Esophagus muscularis mucosa (tissue), 4 donors: ENCODE measurements at places on chromosomes 12 and 14. TPM values are rescaled to one million over a fixed set of nuclear protein-coding genes. Genes with fewer than 3 reads are reported as not detected.

- DNase-seq = no peak
These were observed 279.6 kb upstream of the TMEM132C start for GRCh38 chr12:127987199-127987901.

GRCh38 chr12:103470664-103471063 is 25.1 kb downstream of the C12orf42 start:
- DNase-seq = no peak

GRCh38 chr14:65006261-65006721 is 19.6 kb downstream of the FNTB start:
- no peak for DNase-seq

GRCh38 chr14:66070542-66071319 is 415.4 kb upstream of the CCDC196 start:
- no peak for DNase-seq

DNA sequence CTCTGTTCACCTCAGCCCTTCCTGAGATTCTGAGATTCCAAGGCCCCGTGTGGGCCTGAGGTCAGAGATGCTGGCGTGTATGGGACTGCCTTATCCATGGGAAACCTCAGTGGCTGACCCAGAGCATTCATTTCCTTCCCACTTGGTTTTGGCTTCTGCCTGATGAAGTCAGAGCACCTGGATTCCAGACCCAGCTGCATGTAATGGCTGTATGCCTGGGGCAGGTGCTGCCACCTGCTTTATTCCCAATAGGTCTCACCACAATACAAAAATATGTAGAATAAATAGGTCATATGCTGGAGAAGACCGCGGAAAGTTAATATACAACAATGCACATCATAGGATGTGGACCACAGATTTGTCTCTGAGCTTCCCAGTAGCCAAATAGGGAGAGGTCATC is 25.6 kb downstream of the FIGNL2 start:
- no peak for DNase-seq

GRCh38 chr12:24780697-24781368 is 168.1 kb downstream of the BCAT1 start:
- no peak for DNase-seq

DNA sequence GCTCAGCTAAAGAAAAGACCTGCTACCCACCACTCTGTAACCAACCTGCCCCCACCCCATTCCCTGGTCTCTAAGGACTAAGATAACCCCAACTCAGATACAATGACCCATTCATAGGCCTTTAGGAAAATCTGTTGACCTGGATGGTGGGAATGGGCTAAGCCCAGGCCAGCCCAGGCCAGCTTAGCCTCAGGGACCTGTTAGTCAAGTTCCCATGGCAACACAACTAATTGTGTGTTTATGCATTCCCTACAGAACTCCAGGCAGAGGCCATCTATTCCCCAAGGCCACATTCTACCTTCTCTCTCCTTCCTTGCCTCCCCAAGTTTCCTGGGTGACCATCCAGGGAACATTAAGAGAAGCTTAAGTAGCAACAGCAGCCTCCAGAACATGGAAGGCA is 16.1 kb upstream of the KRT8 start:
- no peak for DNase-seq

- no peak for DNase-seq
These were observed 91.6 kb downstream of the HELB start for GRCh38 chr12:66393890-66394289.

- no peak for DNase-seq
These were observed 177.0 kb upstream of the VASH1 start for GRCh38 chr14:76584271-76584702.

DNA sequence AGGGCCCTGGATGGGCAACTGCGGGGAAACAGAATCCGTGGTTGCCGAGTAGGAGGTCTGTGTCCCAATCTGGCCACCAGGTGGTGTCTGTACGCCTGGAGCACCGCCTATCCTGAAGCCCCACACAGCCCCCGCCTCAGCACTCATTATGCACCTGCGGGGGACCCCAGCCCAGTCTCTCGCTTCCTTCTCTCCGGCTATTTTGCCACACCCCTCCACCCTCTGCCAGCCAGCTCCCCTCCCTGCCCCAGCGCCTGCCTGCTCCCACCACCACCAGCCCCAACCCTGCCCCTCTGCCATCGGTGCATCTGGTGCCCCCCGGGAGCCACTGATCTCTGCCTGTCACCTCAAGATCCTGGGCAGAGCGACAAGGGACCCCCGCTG is 2.2 kb upstream of the NXPH4 start:
- no peak for DNase-seq

DNA sequence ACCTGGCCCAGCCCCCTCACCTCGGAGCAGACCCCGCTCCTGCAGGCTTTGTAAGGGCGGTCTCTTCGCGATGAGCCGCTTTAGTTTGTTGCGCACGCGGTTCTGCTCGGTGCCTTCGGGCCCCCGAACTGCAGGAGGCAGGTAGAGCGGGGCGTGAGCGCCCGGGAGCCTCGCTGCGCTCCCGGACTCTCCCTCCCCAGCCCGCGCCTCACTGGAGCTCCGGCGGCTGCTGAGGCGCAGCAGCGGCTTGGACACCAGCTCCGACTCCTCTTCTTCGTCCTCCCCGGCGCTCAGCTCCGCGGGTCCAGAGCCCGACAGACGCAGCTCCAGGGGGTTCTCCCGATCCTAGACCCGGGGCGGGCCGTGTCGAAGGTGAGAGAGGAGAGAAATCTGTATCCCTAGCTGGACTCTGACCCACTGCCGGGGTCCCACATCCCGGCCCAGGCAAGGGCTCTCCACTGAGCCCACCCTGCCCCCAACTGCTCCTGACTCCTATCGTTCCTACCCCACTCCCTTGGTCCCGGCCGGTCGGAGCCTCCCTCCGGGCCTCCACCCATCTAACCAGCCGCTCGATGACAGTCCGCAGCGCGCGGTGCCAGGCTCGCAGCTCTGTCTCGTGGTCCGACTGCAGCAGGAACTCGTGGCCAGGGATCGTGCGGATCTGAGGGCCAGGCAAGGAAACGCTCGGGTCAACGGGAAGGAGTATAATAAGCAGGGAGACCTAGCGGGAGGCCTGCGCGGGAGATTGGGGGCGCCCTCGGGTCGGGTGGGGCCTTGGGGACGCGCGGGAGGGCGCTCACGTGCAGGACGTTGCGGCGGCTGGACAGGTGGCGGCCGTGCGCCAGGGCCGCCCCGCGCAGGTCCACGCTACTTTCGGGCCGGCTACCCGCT is 4.2 kb downstream of the ARHGAP9 start:
- DNase-seq = no peak

DNA sequence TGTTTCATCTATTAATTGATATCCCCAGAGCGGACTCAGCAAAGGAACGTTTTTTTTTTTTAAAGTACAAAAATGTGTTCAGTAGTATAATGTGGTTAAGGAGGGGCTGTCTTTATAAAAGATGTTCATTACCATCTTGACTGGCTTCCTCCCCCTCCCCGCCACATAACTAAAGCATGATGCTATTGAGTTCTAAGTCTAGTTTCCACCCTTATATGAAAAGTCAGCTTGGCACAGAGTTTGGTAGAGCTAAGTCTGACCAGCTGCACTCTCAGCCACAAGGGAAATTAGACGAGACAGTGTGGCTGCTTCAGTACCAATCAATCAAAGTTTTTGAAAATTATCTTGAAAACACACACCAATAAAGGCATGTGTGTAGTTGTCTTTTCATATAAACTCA is 1.9 kb upstream of the MYBPC1 start:
- DNase-seq = no peak

DNA sequence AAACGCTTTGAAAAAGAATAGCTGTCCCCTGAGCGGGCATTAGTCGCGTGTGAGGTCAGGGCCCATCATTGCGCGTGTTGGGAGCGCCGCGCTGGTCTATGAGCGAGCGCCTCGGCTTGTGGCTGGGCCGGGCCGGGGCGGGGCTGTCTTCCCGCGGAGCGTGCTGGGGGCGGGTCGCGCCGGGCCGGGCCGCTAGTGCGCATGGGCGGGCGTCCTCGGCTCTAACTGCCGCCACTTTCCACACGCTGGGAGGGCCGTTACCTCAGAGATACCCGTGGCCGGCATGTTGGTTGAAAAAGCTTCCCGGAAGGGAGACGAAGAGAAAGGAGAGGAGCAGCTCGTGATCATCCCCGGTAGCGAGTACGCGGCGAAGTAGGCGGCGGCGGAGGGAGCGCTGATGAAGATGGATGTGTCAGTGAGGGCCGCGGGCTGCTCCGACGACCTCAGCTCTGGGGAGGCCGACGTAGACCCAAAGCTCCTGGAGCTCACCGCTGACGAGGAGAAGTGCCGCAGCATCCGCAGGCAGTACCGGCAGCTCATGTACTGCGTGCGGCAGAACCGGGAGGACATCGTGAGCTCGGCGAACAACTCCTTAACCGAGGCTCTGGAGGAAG is at the start of gene EID3:
TSS of gene EID3 (plus strand) at position 202 of the 614 bp plus-strand sequence. CDS start at position 398, 196 bp downstream.
- DNase-seq = peak; percentile 94

DNA sequence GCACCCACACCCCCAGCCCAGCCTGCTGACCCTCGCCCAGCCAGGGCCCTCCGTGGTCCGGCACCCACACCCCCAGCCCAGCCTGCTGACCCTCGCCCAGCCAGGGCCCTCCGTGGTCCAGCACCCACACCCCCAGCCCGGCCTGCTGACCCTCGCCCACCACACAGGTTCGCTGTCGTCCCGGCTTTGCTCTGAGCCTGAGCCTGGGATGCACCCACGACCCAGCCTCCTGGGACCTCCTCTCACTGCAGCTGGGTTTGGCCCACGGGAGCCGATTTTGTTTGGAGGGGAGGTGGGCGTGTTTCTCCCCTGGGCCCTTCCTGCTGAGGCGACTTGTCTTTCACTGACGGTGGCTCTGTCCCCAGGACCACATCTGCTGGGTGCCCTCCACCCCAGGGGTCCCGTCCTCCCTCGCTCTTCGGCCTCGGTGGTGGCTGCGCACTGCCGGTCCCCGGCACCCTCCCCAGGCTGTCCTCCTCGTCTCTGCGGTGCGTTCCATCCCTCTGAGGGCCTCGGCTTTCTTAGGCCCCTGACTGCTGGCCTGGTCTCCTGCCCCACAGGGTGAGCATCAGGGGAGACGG is 83.8 kb downstream of the GALNT9 start:
- no peak for DNase-seq

- no peak for DNase-seq
These were observed 93.0 kb downstream of the ACTN1 start for GRCh38 chr14:68886109-68886434.

DNA sequence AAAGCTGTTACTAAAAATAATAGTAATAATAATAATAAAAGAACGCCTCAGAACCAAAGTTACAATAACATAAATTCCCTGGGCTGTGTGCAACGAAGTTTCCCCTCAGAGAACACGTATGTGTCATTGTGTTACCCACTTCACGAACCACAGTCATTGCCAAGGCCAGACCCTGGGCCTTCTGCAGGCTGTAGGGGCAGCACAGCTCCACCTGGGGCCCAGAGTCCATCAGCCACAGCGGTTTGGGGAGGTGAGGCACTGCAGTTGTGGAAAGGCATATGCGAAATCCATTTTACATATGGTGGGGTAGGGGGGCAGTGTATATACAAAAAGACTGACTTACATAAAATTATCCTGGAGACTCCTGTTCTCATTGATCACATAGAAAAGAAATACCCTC is 56.1 kb downstream of the ESR2 start:
- DNase-seq = no peak

- no peak for DNase-seq
These were observed 81.8 kb upstream of the FOXN3 start for GRCh38 chr14:89498878-89499277.

DNA sequence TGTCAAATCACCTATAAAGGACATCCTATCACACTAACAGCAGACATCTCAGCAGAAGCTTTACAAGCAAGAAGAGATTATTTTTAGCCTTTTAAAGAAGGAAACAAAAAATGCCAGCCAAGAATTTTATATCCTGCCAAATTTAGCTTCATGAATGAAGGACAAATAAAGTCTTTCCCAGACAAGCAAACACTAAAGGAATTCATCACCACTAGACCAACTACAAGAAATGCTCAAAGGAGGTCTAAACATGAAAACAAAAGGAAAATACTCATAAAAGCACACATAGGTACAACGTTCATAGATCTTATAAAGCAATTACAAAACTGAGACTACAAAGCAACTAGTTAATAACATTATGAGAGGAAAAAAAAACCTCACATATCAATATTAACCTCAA is 20.7 kb upstream of the STAB2 start:
- no peak for DNase-seq

DNA sequence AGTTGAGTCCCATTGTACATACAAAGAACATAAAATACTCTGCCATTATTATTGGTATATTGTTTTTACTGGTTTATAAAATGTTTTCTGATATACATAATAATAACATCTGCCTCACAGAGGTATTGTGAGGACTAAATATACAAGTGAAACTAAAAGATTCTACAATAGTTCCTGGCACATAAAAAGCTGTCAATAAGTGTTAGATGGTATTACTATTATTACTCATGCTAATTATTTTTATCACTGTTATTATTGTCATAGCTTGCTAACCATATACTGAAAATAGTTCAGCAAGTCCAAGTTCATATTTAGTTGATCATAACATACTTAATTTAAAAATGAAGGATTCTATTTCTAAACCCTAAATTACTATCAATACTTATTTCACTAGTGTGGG is 34.4 kb downstream of the BTG1 start:
- DNase-seq = no peak

DNA sequence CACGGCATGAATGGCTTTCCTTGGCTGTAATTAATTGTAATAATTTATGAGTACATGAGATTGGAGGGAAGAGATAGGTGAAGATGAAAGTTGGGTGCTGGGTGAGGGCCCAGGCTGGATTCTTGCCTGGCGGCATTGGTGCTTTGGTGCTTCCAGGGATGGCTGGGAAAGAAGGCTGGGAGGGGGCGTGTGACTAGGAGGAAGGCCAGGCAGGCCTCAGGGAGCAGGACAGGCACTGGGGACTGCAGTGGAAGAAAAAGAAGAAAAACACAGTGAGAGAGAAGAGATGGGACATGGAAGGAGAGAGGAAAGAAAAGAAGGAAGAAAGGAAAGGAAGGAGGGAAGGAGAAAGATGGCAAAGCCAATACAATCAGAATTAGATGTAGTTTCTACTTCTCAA is 3.7 kb downstream of the HOXC9 start:
- DNase-seq = no peak

DNA sequence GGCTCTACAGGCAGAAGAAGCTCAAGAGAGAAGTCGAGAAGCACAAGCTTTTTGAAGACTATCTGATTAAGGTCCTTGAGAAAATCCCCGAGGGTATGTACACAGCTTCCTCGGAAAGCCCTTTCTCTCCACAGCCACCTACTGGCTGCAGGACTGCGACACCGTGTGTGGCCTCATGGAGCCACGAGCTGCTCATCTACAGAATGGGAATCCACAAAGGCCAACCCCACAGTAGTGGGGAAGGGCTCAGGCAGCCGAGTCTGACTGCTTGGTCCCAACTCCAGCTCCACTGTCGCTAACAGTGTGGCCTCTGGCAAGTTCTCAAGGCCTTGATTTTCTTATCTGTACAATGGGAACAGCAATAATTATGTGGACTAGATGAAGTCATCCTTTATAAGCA is 2.5 kb downstream of the CCDC197 start:
- no peak for DNase-seq

Gene CCDC177
- not detected for total RNA-seq

Gene LRRC23
- 8.3 TPM for total RNA-seq

Gene KIF21A
- 11.2 TPM for total RNA-seq

Gene KLRC4
- 0.83 TPM for total RNA-seq

Gene TAS2R43
- total RNA-seq = 0.50 TPM

Gene RNASE1
- 277 TPM for total RNA-seq

Gene ESR2
- total RNA-seq = 0.42 TPM

Gene KCNA5
- total RNA-seq = 2.5 TPM

Gene MUCL1
- not detected for total RNA-seq

Gene PTPRQ
- 5.0 TPM for total RNA-seq

Gene MED6
- 21.7 TPM for total RNA-seq

Gene SIX1
- 0.50 TPM for total RNA-seq
